ENCODE measurements at places on chromosomes 12 and 14.
A peak's percentile ranks its signal among the peaks of the same experiment; 100 is the strongest.

DNA sequence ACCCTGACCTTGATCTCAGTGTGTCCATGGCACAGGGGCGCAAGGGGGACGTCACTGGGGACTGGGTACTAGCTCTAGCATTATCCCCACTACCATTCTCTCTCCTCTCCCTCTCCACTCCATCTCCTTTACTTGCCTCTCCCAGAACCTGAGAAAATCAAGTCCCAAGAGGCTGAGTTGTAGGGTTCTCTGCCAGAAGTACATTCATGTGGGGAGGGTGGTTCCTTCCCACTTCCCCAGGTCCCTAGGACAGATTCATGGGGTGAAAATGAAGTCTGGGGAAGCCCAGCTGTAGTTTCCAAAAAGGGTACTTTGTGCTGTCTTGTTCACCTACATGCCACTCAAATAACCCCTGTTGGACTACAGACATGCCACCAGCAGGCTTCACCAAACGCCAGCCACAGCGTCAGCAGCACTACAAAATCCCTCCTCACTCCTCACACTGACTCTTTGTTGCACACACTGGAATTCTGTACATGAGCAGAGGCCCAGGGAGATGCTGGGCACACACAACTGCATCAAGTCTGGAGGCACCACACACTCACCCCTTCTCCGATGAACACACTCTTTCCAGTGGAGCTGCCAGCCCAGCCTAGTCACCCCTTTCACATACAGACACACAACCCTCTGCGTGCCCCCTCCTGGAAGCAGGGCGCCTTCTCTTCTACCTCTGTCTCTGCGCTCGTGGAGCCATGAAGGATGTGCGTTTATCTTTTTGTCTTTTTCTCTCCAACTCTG lies 6.9 kb downstream of the RARG start:
- DNase-seq = no peak

DNA sequence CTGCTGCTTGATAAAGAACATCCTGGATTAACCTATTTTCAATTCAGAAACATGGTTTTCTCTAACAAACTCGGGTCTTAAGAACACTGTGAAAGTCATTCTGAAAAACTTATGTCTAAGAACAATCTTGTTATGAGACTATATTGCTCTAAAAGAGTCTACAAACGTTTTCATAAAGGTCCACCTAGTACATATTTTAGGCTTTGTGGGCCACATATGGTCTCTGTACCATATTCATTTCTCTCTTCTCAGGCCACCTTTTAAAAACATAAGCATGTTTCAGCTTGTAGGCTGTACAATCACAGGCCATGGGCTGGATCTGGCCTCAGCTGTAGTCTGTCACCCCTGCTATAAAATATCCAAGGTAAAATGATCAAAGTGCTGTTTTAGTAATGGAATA lies 39.9 kb downstream of the PPP4R3A start:
- no peak for DNase-seq

DNA sequence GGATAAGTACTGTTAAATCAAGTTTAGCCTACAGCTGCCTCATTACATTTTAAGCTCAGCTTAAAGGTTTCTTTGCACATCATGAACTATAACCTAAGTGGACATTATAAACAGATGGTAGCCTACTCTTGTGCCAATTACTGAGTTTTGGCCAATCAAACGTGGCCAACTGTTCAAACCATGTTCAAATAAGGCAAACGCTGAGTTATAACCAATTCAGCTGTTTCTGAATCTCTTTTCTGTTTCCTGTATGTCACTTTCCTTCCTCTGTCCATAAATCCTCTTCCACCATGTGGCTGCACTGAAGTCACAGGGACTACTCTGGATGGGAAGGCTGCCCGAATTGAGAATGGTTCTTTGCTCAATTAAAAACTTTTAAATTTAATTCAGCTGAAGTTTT lies 98.4 kb downstream of the BCAT1 start:
- DNase-seq = no peak

DNA sequence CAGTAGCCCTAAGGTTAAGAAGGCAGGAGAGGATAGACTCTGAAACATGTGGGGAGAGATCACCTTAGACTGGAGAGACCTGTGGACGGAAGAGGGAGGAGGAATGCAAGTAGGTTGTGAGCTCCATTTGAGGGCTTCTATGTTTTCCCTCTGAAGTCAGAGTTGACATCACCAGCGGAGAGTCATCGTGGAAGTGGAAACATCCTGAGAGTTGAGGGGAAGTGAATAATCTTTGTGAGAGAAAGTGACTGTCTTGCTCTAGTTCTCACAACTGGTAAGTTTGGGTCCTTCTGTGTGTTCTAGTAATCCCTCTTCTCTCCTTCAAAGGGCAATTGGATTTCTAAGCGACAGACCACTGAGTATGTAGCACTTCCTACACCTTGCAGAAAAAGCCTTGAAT lies 103.6 kb upstream of the CCND2 start:
- DNase-seq = no peak

DNA sequence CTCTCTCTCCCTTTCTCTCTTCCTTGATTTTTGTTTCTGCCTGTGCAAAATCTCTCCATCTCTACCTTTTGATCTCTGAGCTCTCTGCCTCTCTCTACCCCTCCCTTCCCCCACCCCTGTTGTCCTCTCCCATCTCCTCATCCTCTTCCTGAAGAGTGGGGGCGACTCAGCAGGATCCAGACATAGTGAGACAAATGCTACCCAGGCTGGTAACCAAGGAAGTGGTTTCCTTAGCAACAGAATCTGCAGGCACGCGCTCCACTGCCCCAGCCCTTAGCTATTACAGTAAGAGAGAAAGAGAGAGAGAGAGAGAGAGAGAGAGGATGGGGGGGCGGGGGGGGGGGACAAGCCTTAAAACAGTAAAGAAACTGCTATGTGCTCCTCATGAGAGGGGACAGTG lies 85.6 kb downstream of the CMKLR1 start:
- DNase-seq = no peak

DNA sequence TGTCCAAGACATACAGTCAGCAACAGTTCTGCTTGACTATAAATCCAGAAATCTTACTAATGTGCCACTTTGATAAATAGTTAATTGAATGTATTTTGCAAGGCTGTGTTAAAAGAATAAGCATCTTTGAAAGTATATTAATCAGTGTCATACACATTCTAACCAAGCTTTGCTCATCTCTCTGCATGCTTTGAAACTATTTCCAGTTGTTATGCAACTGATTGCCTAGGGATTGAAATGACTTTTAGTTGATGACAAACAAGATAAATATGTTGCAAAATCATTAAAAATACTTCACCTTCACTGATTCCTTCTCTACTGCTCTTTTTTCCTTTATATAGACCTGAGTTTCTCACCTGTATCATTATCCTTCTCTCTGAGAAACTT lies 91.3 kb downstream of the AEBP2 start:
- no peak for DNase-seq

DNA sequence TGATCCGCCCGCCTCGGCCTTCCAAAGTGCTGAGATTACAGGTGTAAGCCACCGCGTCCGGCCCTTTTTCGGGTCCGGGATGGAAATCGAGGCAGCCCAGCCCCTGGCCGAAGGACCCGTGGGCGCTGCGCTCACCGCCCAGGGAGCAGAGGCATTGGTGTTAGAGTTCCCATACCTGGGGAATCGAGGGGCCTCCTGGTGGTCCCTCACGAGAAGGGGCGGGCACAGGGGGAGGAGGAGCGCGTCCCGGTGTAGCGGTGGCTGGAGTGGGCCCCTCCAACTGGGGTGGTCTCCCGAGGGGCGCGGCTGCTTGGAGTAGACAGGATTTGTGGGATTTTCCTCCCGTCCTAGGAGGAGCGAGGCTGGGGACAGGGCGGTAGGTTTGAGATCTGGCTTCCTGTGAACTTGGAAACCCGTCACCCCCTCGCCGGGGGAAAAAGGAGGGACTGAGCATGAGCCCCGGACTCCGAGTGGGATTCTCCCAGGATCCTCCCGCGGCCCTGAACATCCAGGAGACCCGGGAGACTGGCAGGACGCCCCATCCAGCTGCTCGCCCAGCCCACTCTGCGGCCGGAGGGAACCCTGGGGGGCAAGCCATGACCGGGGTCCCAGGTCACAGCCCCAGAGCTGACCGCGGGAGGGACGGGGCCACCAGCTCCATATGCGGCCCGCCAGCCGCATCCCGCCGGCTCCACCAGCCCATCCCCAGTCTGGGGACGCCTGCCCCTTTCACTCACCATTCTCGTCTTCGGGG lies 70.9 kb downstream of the ASCL4 start:
- DNase-seq = no peak

- DNase-seq = no peak
Measured at GRCh38 chr12:131940141-131940547, 9.6 kb upstream of the EP400 start.

GRCh38 chr14:34355584-34356263 lies 106.3 kb downstream of the SPTSSA start:
- no peak for DNase-seq

- no peak for DNase-seq
Measured at GRCh38 chr12:12718853-12719252, 1.7 kb downstream of the CDKN1B start.

DNA sequence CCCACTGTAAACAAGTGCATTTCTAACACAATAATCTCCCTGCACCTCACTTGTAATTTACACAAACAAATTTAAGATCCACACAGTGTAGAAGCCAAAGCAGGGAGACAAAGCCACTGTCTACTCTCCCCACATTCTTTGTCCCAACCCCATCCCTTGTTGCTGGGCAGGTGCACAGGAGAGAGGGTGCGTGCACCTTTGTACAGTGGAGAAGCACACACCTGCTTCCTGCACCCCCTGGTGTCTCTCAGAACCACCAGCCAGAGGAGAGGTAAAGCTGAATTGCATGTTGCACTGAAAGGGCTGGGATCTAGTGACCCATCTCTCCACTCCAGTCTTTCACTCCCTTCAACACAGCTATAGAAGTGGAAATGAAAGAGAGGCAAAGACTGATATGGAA lies 51.4 kb upstream of the IFNG-AS1 start:
- DNase-seq = no peak

- DNase-seq = no peak
Measured at GRCh38 chr12:101838628-101839323, 8.0 kb upstream of the GNPTAB start.

GRCh38 chr12:28933864-28934527 lies 215.1 kb upstream of the FAR2 start:
- no peak for DNase-seq

DNA sequence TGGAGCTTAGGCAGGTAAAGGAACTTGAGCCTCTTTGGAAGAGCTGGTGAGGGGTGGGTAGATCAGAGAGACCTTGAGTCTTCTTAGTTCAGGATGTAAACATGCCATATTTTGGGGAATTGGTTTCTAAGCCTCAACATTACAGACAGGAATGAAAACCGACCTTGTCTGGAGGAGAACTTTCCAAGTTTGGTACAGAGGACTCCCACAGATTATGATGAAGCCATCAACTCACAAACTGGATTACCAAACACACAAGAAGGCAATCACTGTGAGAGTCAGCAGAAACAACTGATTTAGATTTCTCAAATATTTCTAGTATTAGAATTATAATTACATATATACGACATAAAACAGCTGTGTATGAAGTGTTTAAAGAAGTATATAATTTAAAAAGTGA lies 22.3 kb upstream of the AMN1 start:
- no peak for DNase-seq

DNA sequence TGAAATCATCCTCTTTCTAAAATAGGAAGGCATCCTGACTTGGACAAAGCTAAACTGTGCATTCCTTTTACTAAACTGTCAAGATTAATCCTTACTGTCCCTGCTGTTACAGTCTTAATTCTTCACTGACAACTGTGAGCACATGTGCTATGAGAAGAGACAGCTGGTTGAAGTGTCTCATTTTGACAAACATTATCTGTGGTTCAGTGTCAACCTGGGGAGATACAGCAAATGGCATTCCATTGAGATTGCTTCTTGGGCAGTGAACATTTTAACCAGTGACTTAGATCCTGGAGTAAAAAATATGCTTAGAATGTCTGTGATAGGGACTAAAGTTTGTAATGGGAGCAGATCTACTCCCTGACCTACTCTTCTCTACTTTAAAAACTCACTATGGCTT lies 552.6 kb upstream of the ATP2B1 start:
- no peak for DNase-seq

GRCh38 chr14:64815257-64815656 lies 64.5 kb downstream of the SPTB start:
- no peak for DNase-seq

- DNase-seq = no peak
Measured at GRCh38 chr14:52960627-52961026, 9.8 kb upstream of the FERMT2 start.

DNA sequence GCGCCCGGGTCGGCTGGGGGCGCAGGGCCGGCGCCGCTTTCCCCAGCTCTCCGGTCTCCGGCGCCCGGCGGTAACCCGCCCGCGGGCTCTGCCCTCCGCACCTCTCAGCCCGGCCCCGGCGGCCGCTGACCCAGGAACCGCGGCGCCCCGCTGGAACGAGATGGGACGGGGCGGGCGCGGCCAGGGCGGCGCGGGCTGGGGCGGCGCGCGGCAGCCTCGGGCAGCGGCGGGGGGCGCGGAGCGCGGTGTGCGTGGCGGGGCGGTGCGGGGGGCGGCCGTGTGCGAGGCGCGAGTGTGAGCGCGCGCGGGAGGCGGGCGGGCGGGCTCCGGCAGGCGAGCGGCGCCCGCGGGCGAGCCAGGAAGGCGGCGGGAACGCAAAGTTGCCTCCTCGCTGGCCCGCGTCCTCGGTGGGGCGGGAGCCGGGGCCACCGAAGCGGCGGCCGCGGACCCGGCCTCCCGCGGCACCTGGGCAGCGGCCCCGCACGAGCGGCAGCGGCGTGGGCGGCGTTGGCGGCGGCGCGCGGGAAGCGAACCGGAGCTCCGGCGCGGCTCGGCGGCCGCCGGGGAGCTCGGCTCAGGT lies 671 bp upstream of the DIO3 start:
- DNase-seq = no peak

- DNase-seq = no peak
Measured at GRCh38 chr12:19925841-19926240, 442.5 kb upstream of the PDE3A start.

DNA sequence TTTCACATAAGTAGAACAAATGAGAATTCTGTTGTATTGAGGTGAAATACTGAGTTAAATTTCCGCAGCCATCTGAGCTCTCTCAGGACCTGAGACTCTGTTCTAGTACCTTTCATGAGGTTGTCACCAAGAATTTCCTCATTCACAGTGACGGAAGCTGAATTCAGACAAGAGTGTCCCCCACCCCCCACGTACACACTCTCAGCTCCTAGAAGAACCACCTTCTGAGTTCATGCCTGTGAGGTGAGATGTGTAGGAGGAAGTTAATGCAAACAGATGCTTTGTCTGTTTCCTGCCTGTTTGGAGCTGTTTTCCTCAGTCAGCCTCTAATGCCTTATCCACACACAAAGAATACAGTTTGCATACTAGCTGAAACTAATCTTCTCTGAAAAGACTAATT lies 18.2 kb downstream of the BICDL1 start:
- peak; percentile 56 for DNase-seq

- no peak for DNase-seq
Measured at GRCh38 chr12:109140560-109140959, 24.2 kb downstream of the ACACB start.

- DNase-seq = no peak
Measured at GRCh38 chr12:76874491-76875190, 4.2 kb downstream of the CSRP2 start.
